ENCODE measurements at places on chromosomes 7 and 10.

GRCh38 chr10:83945982-83946718 lies 193.2 kb upstream of the GHITM start:
- DNase-seq: no peak

DNA sequence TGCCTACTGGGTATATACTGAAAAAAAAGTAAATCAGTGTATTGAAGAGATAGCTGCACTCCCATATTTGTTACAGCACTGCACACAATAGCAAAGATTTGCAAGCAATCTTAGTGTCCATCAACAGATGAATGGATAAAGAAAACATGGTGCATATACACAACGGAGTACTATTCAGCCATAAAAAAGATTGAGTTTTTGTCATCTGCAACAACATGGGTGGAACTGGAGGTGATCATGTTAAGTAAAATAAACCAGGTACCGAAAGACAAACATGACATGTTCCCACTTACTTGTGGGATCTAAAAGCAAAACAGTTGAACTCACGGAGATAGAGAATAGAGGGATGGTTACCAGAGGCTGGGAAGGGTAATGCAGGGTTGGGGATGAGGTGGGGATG lies 34.2 kb upstream of the FAM171A1 start:
- DNase-seq: no peak

GRCh38 chr7:22998519-22998896 lies 15.4 kb downstream of the HYCC1 start:
- DNase-seq: no peak

DNA sequence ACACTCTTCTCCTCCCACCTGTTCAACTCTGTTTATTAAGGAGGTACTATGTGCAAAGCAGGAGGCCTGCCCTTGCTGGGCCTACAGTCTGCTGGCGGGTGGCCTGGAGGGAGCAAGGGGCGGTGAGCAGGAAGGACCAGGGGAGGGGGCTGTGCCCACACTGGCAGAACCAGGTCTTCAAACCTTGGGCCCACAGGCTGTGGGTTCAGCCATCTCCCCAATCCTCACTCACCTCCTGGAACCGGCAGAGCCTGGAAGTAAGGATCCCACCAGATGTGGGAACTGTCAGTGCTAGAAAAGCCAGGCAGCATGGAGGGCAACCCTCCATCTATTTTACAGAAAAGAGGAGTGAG lies 50.8 kb downstream of the CAMK2B start:
- no peak for DNase-seq

DNA sequence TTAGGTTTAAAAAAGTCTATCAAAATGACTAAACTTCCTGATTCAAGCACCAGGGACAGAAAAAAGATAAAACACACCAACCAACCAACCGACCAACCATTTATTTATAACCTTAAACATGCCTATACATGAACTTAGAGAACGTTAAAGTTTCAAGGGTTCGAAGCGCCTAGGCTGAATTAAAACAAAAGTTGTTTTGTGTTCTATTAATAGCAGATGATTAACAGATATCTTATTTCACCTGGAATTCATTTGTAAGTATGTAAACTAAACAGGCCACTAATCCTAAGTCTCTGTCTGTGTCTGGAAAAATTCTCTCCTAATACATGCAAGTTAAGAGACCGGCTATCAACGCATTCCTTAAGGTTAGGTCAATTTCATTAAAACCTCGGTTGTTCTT lies 1.4 kb downstream of the BAIAP2L1 start:
- DNase-seq: no peak

DNA sequence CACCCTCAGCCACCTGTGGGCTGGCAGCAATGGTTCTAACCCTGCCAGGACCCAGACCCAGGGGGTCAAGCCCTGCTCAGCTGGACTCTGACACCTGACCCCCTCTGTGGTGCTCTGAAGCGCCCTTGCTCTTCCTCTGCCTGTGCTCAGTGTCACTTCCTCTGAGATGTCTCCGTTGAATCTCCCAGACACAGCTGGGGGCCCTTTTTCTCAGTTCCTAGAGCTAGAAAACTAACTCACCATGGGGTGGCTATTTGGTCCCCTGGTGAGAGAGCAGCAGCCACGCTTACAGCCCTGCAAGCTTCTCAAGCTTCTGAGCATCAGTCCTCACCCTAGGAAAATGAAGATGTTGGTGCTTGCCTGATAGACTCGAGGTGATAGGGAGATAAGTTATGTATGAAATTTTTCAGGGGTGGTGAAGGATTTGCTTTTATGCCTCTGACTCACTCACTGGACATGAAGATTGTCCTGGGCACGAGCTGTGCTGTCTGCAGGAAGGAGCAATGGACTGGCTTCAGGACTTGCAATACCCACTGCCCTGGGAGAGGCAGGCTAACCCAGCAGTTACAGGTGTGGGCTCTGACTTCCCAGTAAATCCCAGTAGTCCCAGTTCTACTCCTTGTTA lies 29.6 kb downstream of the COL13A1 start:
- DNase-seq: no peak

- no peak for DNase-seq
Observed at GRCh38 chr10:77120666-77121376, 516.8 kb downstream of the KCNMA1 start.

DNA sequence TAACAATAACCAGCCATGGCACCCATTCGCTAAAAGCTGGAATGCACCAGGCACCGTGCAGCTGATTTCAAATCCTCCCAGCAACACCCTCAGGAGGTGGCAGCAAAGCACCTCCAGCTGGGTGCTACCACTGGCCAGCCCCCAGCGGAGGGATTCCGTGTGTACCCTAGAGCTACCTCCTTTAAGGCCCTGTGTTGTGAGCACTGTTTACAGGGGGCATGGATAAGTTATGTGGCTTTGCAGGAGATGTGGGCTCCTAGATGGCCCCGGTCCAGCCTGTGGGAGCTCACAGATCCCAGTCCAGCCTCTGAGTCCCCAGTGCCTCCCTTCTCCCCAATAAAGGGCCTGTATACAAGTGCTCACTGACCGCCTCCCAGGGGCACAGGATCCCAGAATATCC lies 27.1 kb downstream of the TNRC18 start:
- DNase-seq: peak; percentile 48

GRCh38 chr10:60282771-60283353 lies 106.8 kb downstream of the ANK3 start:
- DNase-seq: no peak

DNA sequence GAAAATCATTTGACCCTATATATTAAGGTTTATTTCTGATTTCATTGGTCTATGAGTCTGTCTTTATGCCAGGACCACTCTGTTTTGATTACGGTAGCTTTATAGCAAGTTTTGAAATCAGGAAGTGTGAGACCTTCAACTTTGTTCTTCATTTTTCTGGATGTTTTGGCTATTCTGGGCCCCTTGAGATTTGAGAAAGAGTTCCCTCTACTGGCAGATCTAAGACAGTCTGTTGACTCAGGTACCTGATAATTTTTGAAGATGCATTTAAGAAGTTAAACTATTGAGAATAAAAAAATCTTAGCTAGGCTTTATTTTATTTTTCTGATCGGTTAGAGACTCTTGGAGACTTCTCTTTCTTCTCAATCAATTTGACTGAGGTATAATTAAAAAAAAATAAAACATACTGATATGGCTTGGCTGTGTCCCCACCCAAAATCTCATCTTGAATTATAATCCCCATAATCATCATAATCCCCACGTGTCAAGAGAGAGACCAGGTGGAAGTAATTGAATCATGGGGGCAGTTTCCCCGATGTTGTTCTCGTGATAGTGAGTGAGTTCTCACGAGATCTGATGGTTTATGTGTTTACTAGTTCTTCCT lies 209.2 kb downstream of the SNX10 start:
- DNase-seq: peak; percentile 12

GRCh38 chr10:96374985-96375830 lies 16.4 kb upstream of the OPALIN start:
- DNase-seq: peak; percentile 68

DNA sequence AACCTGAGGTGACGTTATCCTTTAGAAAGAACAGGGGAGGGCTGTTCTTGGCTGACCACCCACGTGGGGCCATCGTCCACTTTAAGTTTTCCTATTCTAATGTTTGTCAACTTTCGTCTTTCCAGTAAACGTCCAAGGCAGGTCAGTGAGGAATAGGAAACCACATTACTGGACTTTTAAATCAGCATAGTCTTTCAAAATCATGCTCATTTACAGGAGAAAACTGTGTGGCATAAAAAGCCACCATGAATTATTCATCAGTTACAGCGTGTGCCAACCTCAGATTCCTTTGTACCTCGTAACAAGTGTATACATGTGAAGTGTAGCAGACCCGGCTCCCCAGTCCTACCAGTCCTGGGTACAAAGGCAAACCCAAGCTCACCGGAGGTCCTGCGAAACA lies 25.1 kb upstream of the ABLIM1 start:
- no peak for DNase-seq

GRCh38 chr10:27643301-27643700 lies 102.3 kb downstream of the MKX start:
- no peak for DNase-seq

DNA sequence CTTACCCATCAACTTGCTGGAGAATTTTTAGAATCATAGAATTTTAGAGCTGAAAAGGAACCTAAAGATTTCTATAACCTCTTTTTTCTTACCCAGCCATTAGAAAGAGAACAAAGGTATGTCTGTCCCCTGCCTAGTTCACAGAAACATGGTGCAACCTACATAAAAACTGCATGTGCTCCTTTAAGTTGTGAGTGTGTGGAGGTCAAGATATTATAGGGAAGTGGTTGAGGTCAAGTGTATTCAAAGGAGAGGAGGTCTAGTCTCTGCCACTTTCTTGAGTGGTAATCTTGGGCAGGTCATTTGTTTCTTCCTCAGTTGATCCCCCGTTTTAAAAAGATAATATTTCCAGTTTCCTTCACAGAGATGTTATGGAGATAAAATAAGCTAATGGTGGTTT lies 6.4 kb downstream of the UBTD1 start:
- no peak for DNase-seq

- no peak for DNase-seq
Observed at GRCh38 chr10:120409816-120410215, 47.2 kb upstream of the PLPP4 start.

- no peak for DNase-seq
Observed at GRCh38 chr10:90846746-90847145, 11.1 kb downstream of the HTR7 start.

DNA sequence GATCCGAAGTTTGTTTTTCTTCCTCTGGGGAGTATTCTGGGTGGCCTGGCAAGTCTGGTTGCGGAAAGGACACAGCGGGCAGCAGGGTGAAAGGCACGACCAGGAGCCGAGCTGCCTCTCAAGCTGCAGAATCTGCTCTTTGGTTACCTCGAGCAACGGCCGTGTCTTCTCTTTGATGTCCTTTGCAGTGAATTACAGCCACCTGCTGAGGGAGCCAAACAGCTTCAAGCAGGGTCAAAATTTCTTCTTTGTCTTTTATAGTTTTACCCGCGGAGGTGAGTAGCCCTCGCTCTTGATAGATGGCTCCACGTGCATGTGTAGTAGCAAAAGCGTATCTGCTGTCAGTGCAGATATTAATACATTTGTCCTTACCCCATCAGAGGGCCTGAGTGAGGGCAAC lies 177.3 kb upstream of the MBL2 start:
- no peak for DNase-seq

DNA sequence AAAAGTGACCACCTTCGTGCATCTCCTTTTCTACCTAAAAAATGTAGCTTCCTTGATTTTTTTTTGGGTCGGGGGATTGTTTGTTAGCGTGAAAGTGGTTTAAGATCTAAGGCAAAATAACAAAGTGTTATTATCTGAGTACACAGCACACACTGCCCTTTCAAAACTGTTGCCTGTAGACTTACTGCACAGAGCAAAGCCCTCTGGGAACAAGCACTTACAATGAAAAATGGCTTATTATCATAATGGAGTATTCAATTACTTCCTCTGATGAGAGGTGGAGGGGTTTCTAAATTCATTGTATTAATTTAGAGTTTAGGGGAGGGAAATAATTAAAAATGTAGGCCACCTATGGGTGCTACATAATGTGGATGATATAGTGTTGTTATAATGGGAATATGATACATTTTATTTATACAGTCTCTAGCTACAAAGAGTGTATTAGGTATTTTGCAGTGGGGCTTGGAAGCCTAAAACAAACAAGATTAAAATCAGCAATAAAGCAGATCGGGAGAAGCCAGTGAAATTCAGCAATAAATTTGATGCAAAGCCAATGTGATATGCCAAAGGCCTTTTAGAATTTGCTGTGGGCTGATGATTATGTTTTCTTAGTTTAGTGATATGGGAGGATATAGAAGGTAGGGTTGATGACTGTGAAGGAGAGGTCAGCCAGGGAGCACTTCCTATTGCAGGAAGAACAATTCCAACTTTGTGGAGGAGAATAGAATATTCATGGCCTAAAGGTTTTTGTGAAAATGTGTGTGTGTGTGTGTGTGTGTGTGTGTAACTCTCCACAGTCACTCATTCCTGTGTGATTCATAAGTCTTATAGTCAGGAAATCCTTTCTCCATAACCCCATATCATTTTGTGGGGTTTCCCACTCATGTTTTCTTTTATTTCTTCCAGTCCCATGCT lies 17.7 kb upstream of the EXOC4 start:
- DNase-seq: no peak

- no peak for DNase-seq
Observed at GRCh38 chr10:124962421-124962820, 20.5 kb downstream of the ZRANB1 start.

GRCh38 chr10:104340641-104341040 lies 2.4 kb upstream of the ITPRIP start:
- DNase-seq: no peak

DNA sequence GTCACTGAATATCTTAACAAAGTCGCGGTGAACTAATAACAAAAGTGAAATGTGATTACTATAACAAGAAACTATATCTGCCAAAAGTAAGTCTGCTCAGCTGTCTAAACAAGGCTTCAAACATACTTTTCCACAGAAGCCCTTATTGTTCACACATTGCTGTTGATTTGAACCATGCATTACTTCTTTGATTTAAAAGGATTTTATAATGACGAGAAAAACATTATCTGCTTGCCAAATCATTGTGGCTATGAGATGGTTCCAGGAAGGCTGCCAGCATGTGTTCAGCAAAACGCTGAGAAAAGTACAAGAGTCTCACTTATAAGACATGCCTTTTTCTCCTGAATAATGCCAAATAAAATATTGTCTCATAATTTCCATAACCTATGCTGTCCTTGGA lies 24.4 kb downstream of the RNF133 start:
- DNase-seq: no peak

GRCh38 chr7:83085299-83085698 lies 77.4 kb downstream of the PCLO start:
- no peak for DNase-seq

- DNase-seq: no peak
Observed at GRCh38 chr10:90707657-90708056, 150.2 kb downstream of the HTR7 start.

DNA sequence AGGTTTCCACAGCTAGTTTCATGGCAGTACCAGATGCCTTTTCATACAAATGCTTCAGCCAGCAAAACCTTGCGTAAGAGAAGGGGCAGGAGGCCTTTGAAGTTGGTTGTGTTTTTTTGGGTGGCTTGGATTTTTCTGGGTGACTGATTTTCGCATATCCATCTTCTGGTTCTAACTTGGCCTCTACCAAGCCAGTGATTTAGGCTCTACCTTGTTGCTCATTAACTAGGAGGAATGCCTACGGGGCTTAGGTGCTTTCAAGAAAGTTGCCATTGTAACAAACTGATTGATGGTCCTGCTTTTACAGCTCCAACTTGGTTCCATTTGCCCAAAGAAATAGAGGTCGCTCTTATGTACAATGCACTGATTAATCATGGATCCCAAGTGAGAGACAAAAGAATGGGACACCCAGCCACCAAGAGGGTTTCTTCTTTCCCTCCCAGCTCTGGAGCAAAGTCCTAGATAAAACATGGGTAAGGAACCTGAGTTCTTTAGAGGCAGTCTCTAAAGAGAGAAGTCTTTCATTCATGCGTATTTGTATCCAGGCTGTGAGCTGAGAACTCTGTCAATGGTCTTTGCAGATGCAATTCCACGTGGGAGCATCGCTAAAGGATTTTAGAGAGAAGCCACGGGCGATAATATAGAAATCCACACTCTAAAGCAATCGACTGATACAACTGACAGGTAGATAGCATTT lies 92.1 kb upstream of the FGFR2 start:
- DNase-seq: no peak
